ENCODE measurements at places on chromosomes 11 and 22. TPM values are rescaled to one million over a fixed set of nuclear protein-coding genes. Genes with fewer than 3 reads are reported as not detected.

Gene CELSR1
- total RNA-seq, result 3.0 TPM

Gene AGBL2
- 0.75 TPM for total RNA-seq

Gene IL10RA
- 59.2 TPM for total RNA-seq

Gene MAJIN
- total RNA-seq, result not detected

Gene UBE2L6
- total RNA-seq, result 68.9 TPM

Gene RPL27A
- total RNA-seq, result 776 TPM

Gene FXYD6
- 28.7 TPM for total RNA-seq

Gene C11orf97
- total RNA-seq, result not detected

Gene MS4A7
- total RNA-seq, result 121 TPM

Gene NNMT
- 597 TPM for total RNA-seq

Gene APOBEC3G
- total RNA-seq, result 7.0 TPM

Gene UBE4A
- 35.2 TPM for total RNA-seq

Gene MUC2
- total RNA-seq, result 0.06 TPM

DNA sequence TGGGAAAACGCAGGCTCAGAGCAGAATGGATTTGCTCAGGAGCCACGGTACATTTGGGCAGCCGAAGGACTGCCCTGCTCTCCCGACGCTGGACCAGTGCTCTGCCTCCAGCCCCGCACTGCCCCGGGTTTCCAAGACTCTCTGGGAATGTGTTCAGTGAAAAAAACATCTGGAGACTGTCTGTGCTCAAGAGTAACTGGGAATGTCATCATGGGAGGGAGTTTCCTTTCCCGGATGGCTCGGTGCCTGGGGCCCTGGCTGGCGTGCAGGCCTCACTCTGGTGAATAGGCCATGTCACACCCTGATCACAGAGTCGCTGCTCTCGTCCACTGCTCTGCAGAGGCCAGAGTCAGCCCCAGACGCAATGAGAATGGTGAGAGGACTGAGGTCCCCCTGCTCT lies 9.8 kb upstream of the APOL6 start:
- peak; percentile 87 for DNase-seq

DNA sequence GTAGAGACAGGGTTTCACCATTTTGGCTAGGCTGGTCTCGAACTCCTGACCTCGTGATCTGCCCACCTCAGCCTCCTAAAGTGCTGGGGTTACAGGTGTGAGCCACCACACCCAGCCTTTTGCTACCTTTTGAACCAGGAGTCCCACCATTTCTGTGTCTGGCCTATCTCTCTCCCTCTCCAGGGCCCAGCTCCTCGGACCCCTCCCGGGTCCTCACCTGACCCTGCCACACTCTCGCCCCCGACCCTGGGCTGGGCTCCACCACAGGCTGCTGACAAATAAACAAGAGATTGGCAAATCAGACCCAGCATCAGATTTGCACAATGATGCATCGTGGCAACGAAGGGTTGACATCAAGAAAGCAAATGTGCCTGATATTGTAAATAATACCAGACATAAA lies 8.8 kb downstream of the KRTAP5-5 start:
- DNase-seq, result peak; percentile 33

DNA sequence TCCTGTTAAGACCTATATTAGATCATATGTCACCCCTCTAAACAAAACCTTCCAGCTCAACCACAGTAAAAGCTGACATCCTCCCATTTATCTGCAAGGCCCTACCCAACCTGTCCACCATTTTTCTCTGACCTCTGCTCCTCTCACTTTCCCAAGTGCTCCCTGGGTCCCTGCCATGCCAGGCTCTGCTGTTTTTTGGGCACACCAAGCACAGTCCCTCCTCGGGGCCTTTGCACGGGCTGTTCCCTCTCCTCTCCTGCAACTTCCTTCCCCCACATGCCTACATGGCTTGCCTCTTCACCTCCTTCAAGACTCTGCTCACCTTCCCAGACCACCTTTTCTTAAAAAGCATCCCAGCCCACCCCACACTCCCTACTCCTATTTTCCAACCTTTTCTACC lies 9.8 kb downstream of the TST start:
- no peak for DNase-seq

DNA sequence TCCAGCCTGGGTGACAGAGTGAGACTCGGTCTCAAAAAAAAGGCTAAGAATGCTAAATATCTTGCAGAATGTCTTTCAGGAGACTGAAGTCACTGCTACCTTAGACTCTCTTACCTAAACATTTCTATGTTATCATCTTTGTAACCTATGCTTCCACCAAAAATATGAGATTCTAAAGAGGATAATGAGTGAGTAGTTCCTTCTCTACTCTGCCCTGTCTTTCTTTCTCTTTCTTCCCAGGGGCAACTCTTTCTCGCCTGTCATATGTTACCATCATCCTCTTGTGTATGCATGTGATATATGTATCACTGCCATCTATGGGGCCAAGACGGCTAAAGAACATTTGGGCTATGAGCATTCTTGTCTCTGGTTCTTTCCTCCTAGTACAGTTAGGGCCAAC lies 9.0 kb upstream of the RASSF10 start:
- no peak for DNase-seq

DNA sequence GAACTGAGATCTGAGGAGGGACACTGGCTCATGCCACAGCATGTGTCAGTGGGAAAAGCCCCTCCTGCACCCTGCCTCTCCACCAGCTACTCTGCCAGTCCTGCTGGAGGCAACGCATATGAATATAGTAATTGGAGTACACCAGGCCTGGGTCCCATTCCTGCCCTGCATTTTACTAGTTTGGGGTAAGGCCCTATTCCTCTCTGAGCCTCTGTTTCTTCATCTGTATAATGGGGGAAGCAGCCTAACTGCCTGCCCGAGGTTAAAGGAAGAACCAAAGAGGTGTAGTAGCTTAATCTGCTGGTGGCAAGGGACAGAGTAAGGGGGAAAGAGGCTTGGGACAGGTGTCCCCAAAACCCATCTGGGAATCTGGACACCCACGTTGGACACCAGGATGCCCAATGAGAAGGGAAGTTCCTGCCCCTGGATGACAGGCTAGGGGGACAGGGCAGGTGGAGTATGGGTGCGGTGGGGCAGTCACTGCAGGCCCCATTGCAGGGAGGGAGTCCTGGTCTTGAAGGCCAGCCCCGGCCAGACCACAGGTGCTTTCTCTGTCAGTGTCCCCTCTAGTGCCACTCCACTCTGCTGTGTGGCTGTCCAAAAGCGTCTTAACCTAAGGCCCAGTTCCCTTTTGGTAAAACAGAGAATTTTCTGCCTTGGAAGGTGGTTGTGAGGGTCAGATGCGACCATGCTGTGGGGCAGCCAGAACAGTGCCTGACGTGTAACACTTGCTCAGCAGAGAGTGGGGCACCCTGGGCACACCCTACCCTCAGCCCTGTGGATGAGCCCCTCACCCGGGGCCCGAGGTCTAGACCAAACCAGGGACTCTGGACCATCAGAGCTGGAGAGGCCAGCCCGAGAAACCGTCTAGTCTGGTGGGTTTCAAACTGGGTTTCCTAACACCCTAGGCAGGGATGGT lies 11.5 kb downstream of the TSKU start:
- no peak for DNase-seq

- no peak for DNase-seq
These were observed 69.7 kb downstream of the APIP start for GRCh38 chr11:34846467-34846866.

GRCh38 chr22:25621986-25622385 lies 57.5 kb downstream of the GRK3 start:
- no peak for DNase-seq

GRCh38 chr11:116167706-116168458 lies 604.9 kb downstream of the BUD13 start:
- no peak for DNase-seq

DNA sequence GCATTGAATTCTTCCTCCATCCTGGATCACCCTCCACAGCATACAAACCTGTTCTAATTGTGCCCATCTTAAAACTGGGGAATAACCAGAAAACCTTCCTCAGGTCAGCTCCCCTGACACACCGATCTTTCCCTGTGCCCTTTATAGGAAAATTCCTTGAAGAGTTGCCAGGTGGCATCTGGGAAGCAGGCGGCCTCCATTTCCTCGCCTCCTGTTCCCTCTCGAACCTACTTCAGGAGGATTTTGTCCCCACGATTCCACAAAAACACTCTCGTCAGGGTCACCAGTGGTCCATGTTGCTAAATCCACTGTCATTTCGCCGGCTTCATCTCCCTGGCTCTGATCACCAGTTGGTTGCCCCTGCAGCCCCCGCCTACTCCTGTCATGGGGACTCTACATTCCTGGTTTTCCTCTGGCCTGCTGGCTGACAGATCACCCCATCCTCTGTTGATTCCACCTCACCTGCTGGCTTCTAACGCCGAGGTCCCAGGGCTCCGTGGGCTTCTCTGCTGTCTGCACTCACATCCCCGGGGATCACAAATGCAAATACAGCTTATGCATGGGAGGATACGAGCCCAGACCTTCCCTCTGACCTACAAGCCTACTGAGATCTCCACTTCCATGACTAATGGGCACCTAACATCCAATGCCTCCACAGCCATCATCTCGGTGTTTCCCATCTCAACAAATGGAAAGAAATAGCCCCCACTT lies 92.5 kb upstream of the PRDM11 start:
- no peak for DNase-seq

- no peak for DNase-seq
These were observed 8.4 kb upstream of the C11orf91 start for GRCh38 chr11:33708985-33709384.

DNA sequence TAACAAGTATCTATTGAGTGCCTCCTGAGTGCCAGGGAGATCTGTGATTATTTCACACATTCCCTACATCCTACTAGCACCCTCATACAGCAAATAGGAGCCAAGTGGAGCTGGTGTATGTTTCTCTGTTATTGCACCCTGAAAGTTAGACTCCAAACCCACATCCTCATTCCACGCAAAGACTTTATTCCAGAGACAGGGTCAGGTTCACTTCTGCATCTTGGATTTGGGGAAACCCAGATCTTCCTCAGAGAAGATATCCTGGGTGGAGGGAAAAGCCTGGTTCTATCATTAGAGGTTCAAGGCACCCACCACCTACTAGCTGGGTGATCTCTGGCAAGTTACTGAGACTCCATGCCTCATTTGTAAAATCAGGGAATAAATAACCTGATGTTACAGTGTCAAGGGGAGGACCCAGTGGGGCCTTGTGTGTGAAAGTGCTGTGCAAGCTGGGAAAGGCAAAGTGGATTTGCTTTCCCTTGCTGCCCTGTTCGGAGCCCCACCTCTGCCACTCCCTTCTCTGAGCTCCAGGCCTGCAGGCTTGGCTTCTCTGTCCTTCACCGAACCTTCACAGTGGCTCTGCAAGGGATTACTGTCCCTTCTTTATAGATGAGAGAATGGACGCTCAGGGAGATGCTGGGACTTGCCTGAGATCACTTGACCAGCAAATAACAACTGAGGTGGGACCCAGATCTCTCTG lies 991 bp upstream of the SLCO2B1 start:
- no peak for DNase-seq

- DNase-seq, result no peak
These were observed 8.6 kb upstream of the RELT start for GRCh38 chr11:73367482-73368024.

GRCh38 chr22:25933158-25933788 lies 191.3 kb downstream of the MYO18B start:
- no peak for DNase-seq

- DNase-seq, result no peak
These were observed 538.8 kb upstream of the B3GAT1 start for GRCh38 chr11:134950692-134951304.

GRCh38 chr11:4695442-4695841 lies 2.2 kb downstream of the OR51E2 start:
- DNase-seq, result no peak

- peak; percentile 77 for DNase-seq
These were observed 226.7 kb upstream of the NARS2 start for GRCh38 chr11:78801161-78801884.

DNA sequence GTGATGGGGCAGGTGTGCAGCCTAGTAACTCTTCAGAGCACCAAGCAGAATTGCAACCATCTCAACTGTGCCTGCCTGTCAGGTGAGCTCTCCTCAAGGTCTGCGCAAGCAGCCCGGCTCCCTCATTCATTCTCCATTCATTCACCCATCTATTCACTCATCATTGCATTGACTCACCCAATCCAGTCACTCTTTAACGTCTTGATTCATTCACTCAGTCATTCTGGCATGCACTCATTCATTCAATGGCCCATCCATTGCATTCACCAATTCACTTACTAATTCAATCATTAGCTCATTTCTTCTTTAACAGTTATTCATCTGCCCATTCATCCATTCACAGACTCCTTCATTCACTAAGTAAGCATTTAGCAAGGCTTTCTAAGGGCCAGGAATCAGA lies 111.8 kb downstream of the PDE2A start:
- DNase-seq, result no peak

GRCh38 chr11:12827929-12828812 lies 153.9 kb downstream of the TEAD1 start:
- no peak for DNase-seq

- DNase-seq, result no peak
These were observed 165.8 kb downstream of the MAML2 start for GRCh38 chr11:96177146-96177545.

DNA sequence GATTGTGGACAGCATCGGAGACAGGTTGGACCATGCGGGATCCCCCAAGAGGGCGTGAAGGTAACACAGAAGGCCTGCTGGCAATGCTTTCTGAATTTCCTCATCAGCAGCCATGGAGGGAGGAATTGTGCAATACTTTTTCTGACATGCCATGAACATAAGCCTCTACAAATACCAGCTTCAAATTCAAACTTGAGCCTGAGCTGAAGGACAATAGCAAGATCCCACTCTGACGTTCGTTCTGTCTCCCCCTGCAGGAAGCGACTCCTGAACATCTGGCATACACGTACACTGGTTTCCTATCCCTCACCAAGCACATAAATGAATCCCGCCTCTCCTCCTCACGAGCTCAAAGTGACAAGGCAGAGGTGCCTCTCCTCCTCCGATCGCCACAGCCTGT lies 312.2 kb downstream of the BRD1 start:
- DNase-seq, result no peak

- DNase-seq, result no peak
These were observed 902.4 kb upstream of the RAG2 start for GRCh38 chr11:37500425-37500824.

DNA sequence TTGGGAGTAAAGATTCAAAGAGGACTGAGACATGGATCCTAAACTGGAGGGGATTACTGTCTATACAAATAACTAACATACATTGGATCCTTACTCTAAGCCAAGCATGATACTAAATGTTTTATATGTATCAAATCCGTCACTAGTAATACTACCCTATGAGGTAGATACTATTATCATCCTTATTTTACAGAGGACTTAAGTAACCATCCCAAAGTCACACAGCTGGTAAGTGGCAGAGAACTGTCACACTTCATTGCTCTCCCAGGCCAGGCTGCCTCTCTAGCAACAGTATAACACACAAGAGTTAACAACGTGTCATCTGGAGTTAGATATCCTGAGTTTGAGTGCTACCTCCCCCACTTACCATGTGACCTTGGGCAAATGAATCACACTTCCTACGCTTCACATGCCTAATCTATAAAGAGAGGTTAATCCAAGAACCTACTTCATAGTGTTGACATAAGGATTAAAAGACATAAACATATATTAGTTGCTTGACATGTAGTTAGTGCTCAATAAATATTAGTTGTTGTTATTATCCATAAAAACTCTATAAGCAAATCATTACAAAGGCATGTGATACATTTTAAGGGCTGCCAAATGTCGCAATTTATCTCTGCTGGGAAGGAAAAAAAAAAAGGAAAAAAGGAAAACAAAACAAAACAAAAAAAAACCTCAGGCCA lies 33.8 kb upstream of the SPON1 start:
- no peak for DNase-seq

- no peak for DNase-seq
These were observed 87.3 kb upstream of the FGF3 start for GRCh38 chr11:69906453-69906907.
